Stimulated activated CD8-positive, alpha-beta memory T cell treated with anti-CD3 and anti-CD28 coated beads, Interleukin-4, amount 100 ng/mL, for 4 hours (primary cell): ENCODE measurements at places on chromosomes 6 and 20.

DNA sequence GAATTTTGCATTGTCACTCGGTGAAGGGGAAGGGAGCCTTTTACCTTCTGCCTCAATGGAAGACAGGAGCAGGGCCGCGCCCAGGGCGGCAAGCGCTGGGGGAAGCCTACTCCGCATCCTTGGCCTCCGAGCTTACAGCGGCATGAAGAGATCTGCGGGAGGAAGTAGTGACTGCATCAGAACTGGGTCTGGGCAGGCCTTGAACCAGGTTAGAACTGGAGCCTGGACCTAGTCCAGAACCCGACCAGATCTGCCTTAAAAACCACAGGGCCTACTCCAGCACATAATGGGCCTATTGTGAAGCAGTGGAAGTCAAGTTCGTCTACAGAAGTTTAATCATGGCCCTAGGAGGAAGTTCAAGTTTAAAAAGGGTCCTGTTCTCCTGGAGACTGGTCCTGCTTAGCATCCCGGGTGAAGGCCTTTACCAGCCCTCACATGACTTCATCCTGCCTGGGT is 3.1 kb downstream of the COL12A1 start:
- DNase-seq, result no peak

DNA sequence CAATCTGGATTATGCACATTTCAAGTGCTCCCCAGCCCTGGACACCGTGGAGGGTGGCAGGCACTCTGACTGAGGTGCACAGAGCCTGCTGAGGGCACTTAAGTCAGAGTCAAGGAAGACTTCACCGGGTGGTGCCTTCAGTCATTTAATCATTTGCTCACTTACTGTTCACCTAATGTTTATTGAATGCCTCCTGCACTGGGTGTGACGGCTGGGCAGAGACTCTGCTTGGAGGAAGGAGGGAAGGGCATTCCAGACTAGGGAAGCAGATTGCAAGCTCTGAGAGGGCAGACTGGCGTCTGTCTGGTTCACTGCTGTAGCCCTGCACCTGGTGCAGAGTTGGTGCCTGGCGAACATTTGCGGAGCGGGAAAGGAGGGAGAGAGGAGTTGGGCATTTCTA is 54.2 kb upstream of the FAM83D start:
- no peak for DNase-seq

DNA sequence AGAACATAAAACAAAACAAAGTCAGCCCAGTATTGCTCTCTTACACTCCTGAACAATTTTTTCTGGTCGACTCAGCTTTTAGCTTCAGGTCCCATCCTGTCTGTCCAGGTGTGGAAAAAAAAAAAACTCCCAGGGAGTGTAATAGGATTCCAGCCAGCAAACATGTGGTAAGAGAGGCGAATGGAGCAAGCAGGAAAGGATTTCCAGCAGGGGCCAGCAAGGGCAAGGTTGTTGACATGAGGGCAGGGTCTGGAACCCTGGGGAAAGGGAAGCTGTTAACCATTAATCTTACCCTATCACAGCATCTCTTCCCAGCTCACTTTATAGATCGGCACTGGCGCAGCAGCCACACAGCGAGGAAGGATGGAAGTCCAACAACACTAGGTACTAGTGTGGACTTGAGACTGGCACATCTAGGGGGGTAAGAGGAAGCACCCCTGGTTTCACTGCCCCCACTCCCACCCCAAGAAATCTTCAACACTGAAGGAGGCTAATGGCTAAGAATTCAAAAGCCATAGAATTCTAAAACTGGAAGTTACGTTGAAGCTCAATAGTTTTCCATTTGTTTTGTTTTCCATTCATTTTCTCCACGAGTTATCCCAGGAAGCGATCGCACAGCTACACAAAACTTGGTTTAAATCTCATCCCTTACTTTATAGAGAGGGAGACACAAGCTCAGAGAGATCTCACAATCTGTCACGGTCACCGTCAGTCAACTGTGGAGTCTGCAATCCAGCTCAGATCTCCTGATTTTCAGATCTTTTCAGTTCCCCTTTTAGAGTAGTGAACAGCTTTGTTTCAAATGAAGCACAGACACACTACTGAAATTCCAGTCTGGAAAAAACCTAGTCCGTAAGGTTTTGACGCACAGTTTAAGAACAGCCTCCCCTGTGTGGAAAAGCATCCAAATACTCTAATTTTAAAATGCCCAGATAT is 53.3 kb downstream of the SLC22A23 start:
- no peak for DNase-seq

DNA sequence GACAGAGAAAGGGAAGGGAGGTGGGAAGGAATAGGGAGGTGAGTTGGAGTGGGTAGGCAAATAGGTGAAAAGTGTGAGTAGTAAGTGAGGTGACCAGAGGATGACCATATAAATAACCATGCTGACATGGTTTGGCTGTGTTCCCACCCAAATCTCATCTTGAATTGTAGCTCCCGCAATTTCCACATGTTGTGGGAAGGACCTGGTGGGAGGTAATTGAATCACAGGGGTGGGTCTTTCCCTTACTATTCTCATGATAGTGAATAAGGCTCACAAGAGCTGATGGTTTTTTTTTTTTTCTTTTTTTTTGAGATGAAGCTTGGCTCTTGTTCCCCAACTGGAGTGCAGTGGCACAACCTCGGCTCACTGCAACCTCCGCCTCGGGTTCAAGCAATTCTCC is 21.5 kb upstream of the SMIM13 start:
- no peak for DNase-seq

GRCh38 chr20:19903168-19903811 is 113.9 kb upstream of the NAA20 start:
- DNase-seq, result no peak

- DNase-seq, result no peak
Measured at GRCh38 chr6:77456531-77457248, 6.6 kb downstream of the HTR1B start.

GRCh38 chr6:53290537-53291510 is 57.9 kb downstream of the ELOVL5 start:
- no peak for DNase-seq

- no peak for DNase-seq
Measured at GRCh38 chr6:109242029-109242428, 140.2 kb downstream of the CD164 start.

DNA sequence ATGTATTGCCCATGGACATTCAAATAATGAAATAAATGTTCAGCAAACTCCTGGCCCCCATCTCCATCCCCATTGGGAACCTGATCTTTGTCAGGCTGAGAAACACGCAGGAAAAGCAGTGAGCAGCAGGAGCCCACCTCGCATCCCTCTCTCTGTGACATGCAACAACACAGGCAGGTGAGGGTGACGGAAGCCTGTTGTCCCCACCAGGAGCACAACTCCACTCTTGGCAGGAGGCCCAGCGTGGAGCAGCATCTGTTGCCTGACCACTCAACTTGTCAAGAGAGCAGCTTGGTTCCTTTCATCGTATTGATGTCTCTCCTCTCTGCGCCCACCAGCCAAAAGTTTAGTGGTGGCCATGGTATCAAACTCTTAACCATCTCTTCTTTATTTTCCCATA is 586.9 kb upstream of the ARID1B start:
- DNase-seq, result no peak

GRCh38 chr20:49794336-49795134 is 18.1 kb upstream of the SLC9A8 start:
- no peak for DNase-seq

GRCh38 chr6:88585276-88585692 is 378.1 kb downstream of the RNGTT start:
- DNase-seq, result no peak

DNA sequence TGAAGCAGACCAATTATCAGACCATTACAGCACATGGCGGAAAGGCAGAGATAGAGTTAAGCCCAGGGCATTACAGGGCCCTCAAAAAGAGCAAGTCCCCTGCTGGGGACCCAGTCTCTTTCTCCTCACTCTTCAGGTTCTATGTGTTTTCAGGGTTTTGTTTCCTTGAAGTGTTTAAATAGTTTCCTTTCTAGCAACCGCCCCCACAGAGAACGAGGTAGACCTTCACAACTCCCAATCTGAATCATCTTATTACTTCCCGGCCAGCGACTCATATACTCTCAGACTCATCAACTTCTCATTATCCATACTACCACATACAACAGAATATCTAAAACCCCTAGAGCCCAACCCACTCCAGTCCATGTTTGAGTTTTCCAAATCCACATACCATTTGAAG is 526.6 kb upstream of the ARID1B start:
- DNase-seq, result no peak

- no peak for DNase-seq
Measured at GRCh38 chr6:68680264-68680663, 45.2 kb downstream of the ADGRB3 start.

DNA sequence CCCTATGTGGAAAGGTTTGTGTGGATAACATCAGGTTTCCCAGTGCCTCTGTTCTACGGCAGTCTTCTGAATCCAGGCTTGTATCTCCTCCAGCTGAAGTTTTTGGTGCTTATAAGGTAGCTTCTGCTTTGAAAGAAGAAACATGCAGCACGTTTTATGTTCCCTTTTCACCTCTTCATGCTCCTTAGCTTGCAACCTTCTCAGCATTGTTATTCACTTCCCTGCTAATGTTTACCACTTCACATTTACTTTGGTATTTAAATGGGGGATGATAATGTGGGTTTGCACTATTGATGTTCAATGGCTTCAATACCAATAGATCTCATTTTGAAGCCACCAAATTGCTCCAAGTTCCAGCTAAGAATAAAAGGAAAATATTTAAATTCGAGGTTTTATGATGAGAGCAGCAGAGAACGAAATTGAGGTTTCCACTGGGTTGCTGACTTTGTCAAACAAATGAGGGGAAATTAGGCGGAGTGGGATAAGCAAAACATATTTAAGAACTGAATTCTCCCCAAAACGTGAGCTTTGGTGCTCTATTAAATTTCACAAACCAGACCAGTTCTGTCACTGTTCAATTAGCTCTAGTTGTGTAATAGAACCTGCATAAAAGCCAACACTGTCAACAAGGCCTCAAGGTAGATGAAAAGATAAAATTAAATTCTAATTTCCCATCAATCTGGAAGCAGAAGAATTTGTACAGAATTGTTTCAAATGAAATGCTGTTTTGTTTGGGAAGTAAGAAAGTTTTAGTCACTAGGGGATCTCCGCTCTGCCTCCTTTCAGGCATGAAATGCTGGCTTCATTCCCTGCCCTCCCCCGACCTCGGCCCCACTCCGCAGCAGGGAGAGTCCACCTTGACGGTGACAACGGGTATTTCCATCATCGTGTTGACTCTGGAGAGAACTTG is 1.4 kb downstream of the IL22RA2 start:
- DNase-seq, result no peak

- no peak for DNase-seq
Measured at GRCh38 chr6:162651505-162651904, 76.1 kb downstream of the PRKN start.

DNA sequence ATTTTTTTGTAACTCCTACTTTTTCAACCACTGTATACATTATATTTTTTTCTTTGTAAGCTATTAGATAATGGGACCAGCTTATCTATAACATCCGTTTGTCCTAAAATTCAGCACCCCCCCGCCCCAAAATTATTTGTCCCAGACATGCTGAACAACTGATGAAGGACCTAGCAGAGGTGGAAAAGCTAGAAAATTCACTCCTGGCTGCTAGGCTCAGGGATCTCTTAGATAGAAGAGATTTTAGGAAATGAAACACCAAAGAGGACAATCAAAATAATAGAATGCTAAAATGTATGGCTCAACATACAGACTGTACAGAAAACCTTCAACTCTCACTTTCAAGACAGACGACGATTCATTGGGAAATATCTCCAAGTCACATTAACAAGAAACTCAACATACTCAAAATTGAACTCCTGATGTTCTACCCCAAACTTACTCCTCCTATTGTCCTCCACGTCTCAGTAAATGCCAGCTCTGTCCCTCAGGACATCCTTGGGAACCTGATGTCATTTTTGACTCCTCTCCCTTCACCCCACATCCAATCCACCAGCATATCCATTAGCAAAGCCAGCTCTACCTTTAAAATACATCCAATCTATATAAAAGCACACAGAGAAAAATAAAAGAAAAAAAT is 4.7 kb downstream of the SOD2 start:
- no peak for DNase-seq

DNA sequence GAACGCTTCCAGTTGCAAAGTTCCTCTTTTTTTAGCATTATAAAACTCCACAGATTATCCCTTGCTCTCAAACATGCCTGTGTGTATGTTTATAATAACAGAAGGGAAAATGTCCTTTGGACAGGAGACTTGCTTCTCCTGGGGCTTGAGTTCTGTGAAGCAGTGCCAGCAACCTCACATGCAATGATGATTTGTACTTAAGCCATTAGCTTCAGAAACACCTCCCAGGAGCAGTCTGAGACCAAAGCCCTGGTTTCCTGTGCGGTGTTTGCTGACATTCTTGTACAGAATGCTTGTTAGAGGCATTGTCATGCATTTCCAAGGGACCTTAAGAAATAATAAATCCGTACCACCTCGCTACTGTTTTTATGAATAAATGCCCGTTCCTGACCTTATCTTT is 752.8 kb downstream of the CBLN4 start:
- DNase-seq, result no peak

- no peak for DNase-seq
Measured at GRCh38 chr6:146840216-146840615, 241.4 kb downstream of the ADGB start.

DNA sequence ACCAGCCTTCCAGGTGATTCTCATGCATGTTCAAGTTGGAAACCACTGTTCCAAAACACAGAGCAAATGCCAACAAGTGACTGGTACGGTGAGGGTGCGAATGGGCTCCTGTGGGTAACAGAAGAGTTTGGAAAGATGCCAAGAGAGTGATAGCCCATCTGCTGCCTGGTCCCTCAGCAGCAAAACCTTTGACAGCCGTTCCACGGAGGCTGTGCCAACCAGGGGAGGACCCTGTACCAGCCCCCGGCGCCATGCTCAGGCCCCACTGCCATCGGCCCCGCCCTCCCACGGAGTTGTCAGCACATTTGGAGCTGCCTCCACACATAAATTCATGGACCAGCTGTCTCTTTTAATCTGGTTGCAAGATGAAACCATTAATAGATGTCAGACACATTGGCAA is 4.4 kb upstream of the PTPRT start:
- no peak for DNase-seq

DNA sequence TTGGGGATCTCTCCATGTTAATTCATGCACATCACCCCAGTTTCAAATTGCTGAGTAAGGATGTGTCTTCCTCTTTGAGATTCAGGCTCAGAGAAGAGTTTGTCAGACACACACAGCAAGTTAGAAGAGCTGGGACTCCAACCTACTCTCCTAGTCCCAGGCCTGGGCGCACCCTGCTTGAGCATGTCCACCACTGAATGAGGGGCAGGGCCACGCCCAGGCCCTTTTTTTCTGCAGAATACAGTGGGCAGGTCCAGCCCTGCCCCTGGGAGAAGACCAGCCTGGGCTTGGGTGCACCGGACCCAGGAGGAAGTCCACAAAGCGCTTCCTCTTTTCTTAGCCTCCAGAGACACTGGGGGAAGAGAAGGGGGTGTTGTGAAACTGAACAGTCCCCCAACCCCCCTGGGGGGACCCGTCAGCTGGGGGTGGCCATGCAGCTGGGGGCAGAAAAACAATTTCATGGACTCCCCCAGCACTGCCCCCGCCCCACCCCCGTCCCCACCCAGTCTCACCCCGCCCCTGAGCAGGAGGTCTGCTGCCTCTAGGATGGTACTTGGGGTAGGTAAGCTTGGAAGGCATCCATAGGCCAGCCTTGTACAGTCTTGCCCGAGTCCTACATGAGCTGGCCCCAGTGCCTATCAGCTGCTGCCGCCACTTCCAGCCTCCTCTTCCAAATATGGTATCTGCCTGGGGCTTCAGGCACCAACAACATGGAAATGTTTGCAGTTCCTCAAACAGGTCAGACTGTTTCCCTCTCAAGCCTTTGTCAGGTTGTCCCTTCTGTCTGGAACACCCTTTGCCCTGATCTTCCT is 11.7 kb upstream of the HCK start:
- no peak for DNase-seq

- no peak for DNase-seq
Measured at GRCh38 chr6:154752022-154752421, 18.8 kb downstream of the SCAF8 start.

GRCh38 chr6:81238390-81238789 is 514.1 kb downstream of the TENT5A start:
- no peak for DNase-seq
